ENCODE measurements at places on chromosomes 16 and 17.

- no peak for DNase-seq
Observed at GRCh38 chr17:75335315-75335714, 46.1 kb upstream of the SLC25A19 start.

DNA sequence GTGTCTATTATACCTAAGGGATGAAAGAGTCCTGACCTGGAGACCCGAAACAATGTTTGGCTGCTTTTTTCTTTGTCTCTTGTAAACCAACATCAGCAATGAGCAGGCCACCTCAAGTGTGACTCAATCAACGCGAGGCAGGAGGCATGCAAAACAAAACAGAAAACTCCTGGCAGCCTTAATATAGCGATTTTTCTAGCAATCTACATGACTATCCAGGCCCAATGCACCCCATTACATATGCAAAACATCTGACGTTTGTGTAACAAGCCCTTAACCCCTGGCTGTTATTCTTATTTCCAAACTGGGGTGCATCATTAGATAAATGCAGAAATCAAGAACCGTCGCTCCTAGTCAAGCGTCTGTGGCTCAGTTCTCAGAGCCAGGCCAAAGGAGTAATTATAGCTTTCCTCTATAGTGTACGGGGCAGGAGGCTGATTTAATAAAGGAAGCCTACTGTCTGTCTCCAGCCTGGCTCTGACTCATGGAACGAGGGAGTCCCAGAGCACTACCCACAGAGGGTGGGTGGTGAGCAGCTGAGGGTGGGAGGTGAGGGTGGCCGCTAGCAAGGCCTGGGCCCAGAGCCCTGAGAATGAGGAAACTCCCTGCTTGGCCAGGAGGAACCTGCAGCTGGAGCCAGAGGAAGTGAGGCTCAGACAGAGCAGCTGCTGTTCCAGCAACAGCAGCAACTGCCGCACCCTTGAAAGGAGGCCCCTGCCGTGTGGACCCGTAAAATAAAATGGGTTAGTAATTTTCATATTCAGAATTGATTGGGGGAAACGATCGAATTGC is 43.9 kb downstream of the CHD9 start:
- DNase-seq = peak; percentile 99

DNA sequence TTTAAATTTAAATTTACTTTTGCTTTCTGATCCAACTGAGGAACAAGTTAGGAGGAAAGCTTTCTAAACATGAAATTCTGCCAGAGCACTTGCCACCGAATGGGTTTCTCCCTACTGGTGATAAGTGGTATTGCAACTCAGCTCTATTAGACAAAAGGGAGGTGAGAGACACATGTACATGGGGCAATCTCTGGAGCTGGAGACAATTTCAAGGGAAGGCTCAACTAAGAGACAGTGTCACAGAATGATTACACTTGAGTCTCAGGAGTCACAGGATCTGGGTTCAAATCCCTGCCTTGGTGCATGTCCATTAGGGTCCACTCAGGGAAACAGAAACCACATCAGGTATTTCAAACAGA is 37.4 kb downstream of the SOCS1 start:
- peak; percentile 44 for DNase-seq

DNA sequence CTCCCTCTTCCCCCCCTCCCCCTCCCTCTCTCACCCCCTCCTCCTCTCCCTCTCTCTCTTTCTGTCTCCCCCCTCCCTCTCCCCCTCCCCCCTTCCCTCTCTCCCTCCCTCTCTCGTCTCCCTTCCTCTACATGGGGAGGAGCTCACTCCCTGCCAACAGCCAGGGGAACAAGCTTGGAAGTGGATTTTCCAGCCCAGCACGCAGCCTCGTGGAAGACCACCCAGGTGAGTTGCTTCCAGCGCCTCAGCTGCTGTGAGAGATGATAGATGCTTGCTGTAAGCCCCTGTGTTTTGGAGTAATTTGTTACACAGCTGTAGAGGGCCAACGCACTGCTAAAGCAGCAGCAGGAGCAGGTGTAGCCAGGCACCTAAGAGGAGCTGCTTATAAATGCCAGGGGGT is 20.8 kb downstream of the ACTG1 start:
- no peak for DNase-seq

DNA sequence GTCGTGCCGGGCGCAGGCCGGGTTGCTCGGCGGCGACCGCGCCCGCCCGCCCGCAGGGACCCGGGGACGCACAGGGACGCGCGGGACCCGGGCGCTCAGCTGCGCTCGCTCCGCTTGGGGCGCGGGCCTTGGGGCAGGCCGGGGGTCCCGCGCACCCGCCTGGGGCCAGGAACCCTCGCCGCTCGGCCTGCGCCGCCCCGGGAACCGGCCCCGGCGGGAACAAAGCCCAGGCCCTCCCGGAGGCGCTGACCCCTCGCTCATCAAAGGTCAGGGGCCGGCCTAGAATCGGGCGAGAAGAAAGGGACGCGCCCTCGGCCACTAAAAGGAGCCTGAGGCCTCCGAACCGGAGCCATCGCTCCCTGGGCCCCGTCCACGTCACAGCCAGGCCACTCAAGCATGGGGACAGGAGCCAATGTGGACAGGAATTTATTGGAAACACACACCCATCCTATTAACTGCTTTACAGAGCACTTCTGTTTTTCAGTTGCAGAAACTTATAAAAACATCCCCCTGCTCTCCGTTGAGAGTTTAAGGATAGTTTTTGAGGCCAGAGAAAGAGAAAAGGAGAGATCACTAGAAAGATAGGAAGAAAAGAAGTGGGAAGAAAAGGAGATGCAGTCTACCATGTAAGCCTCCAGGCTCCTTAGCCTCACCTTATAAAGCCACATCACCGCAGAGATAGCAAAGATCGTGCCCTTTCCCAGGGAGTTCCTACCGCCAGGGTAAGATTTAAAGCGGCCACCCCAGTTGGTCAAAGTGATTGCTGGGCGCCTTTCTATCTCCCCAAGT is 558 bp upstream of the ZFHX3 start:
- DNase-seq = no peak

DNA sequence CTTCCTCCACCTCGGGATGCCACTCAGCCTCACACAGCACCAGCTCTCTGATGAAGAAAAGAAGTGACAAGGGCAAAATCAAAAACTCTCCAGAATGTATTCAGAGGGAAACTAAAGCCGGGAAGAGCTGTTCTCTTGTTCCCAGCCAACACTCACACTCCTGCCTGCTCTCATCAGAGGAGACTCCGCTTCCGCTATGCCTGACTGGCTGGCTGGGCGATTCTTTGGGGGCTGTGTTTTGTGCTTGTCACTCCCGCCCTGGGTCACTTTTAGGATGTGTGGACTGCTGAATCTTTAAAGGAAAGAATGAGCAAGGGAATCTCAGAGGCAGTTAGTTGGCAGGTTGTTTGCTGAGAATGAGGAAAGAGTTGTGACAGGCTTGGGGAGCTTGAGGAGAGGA is 54.6 kb upstream of the TBX2 start:
- DNase-seq = no peak

DNA sequence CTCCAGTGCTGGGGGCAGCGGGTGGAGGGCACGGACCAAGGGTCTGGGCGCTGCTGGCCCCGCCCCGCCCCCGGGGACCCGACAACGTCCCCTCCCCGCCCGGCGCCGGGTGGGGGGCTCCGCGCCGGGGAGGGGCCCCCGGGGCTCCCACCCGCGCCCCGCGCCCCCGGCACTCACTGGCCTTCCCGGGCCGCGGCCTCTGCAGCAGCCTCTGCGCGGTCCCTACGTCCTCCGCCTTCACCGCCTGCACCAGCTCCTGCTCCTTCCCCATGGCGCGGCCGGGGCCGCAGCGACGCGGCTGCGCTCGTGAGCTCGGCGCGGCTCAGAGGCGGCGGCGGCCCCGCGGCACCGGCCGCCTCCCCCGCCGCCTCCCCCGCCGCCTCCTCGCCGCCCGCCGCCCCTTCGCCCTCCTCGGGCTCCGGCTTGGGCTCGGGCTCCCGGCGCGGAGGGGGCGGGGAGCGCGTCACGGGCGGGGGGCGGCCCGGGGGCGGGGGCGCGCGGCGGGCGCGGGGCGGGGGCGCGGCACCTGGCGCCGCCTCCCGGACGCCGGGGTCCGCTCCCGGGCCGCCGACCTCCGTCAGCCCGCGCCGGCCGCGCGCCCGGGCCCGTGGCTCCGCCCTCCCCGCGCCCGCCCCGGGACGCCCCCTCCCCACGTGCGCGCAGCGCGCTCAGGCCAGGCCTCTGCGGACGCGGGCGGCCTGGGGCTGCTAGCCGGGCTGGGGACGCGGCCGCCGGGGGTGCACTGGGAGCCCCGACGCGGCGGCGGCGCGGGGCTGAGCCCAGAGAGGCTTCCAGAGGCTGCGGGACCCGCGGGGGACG is at the start of gene CASKIN1:
CASKIN1 (minus strand) TSS at position 444 of the 819 bp plus-strand sequence; CDS start at position 271, 173 bp downstream.
- DNase-seq = peak; percentile 55

- no peak for DNase-seq
Observed at GRCh38 chr17:7063518-7064094, 16.4 kb downstream of the CLEC10A start.

GRCh38 chr17:33120103-33120502 is 128.5 kb downstream of the SPACA3 start:
- DNase-seq = no peak

DNA sequence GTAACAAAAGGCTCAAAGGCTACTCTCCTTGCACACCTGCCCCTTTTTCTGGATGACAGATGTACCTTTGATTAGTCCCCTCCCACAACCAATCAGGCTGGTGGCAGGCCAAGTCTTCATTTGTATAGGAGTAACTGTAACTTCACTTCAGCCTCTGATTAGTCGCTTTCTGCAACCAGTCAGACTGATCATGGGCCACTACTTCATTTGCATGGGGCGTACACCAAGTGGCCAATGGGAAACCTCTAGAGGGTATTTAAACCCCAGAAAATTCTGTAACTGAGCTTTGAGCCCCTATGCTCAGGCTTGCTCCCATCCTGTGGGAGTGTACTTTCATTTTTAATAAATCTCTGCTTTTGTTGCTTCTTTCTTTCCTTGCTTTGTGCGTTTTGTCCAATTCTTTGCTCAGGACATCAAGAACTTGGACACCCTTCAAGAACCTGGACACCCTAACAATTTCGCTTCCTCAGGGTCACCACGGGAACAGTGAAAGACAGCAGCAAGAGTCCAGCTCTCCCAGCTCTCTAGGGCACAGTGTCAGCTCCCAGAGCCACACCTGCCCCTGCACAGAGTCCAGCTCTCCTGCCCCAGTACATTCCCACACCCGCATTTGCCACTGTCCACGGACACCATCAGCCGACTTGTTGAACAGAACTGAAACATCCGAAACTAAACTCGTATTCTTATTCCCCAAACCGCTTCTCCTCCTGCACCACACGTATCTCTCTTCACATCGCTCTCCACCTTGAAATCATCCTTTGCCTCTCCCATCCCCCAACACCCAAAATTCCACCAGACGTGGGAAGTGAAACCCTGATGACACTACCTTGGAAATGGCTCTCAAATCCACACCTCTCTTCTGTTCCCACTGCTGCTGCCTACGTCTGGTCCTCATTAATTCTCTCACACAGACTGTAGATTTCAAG is 53.4 kb downstream of the ABCC12 start:
- DNase-seq = no peak

DNA sequence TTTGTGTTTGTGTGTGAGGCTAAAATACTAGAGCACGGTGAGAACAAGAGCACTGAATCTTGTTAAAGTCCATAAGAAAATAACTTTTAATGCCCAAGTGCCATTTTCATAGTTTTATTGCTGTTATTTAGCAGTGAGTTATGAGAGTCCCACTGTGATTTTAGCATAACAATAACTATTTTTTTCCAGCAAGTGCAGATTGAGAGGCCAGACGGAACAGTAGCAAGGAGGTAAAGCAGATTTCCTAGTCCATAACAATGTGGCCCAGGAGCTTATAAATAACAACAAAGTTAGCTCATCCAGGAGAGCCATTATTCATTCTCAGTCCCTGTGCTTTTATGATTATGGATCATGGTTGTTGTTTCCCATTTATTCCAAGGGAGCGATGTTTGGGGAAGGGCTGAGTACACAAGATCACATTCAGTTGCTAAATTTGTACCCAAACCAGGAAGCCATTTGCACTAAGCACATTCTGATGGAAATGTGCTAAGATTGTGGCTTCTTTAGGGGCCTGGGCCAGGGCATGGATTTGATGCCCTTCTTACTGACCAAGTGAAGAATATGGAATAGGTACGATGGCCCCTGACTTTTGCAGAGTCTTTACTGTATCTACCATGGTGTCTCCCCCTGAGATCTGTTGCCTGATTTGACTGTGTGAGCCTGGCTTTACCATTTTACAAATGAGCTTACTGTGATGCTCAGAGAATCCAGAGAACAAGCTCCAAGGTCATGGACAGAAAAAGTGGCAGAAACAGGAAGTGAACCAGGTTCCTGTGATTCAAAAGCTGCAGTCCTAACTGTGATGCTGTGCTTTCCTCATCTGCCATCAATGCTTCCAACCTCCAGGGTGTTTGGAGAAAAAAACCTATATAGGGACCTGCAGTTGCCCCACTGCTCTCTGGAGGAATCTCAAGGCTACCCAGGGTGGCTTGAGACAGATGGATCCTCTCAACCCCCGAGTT is 204.7 kb upstream of the HSBP1 start:
- no peak for DNase-seq

- DNase-seq = peak; percentile 40
Observed at GRCh38 chr16:77273815-77274214, 74.6 kb downstream of the SYCE1L start.

DNA sequence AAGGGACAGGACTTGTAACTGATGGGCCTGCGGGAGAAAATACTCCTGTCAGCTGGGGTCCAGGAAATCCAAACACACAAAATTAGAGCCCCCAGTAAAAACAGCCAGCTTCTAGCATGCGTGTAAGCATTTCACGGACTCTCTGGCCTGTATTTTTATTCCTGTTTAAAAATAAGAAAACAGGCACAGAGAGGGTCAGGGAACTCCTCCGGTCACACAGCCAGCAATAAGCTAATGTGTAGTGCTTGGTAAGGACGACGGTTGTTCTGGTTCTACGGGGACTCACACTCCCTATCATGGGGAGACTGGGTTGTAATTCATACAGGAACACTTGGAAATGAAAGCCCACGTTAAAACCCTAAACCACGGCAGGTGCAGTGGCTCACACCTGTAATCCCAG is 1.5 kb upstream of the TCF25 start:
- no peak for DNase-seq

DNA sequence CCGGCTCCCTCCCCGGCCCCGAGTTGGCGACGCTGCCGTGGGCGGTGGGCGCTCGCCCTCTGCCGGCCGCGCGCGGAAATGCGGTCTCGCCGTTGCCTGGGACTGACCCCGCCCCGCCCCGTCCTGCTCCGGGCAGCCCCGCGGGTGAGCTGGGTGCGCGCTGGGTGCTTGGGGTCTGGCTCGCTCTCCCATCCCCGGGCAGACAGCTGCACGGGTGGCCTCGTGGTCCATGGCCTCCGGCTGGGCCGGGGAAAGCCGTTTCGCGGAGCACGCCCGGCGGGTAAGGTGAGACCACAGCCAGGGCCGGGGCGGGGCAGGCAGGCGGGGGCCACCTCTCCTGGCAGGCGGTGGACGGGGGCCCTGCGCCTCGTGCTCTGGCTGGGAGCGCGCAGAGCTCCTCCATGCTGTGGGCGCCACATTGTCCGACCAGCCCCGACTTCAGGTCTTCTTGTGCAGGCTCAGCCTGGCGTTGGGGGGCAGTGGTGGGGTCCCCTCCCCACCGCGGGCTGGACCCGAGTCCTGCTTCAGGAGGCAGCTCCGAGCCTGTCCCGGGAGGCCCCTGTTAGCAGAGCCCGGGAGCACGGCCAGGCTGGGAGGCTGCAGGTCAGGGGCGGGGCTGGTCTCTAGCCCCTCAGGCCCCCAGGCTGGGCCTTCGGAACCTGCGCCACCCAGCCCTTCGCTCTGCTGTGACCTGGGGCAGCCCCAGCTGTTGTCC is 7.0 kb upstream of the C1QTNF8 start:
- DNase-seq = peak; percentile 48

GRCh38 chr16:30355144-30355953 is at the start of gene CD2BP2:
TSS of gene CD2BP2 (minus strand) at chr16:30355308. CDS start at chr16:30354681, 627 bp downstream.
- DNase-seq = peak; percentile 98

- DNase-seq = no peak
Observed at GRCh38 chr17:50926523-50926922, 60.4 kb upstream of the TOB1 start.

GRCh38 chr16:70255574-70255973 is 3.8 kb upstream of the EXOSC6 start:
- DNase-seq = no peak

All from NB4 (cell line).